Glomerular endothelial cell (primary cell): ENCODE measurements at places on chromosomes 2 and 18. TPM values are rescaled to one million over a fixed set of nuclear protein-coding genes. Genes with fewer than 3 reads are reported as not detected.

- no peak for DNase-seq
Observed at GRCh38 chr2:120348737-120349439, 3.0 kb downstream of the INHBB start.

- no peak for DNase-seq
Observed at GRCh38 chr2:235936493-235936892, 231.7 kb downstream of the GBX2 start.

GRCh38 chr18:79637181-79637920 is 42.3 kb upstream of the CTDP1 start:
- no peak for DNase-seq

- no peak for DNase-seq
Observed at GRCh38 chr18:23229472-23229871, 94.2 kb downstream of the CABLES1 start.

- DNase-seq: no peak
Observed at GRCh38 chr2:9736021-9736420, 105.2 kb upstream of the YWHAQ start.

DNA sequence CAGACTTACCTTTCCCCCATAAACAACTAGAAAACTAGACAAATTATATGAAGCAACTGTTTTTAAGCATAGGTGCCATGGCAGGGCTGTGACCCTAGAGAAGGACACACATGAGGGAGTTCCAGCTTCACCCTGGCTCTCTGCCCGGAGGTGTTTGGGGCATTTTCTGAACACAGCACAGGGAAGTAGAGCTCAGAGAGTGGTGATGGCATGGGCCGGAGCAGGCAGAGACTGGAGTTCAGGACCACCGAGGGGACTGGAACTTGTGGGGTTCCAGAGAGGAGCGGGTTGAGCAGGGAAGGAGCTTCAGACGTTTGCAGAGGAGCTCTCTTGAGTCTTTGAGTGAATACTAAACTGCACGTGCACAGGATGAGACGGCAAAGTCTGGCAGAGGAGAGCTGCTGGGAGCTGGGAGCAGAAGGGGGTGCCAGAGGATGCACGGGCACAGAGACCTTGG is 26.5 kb upstream of the KLF11 start:
- DNase-seq: no peak

GRCh38 chr2:238901461-238902057 is 53.7 kb downstream of the TWIST2 start:
- DNase-seq: no peak

DNA sequence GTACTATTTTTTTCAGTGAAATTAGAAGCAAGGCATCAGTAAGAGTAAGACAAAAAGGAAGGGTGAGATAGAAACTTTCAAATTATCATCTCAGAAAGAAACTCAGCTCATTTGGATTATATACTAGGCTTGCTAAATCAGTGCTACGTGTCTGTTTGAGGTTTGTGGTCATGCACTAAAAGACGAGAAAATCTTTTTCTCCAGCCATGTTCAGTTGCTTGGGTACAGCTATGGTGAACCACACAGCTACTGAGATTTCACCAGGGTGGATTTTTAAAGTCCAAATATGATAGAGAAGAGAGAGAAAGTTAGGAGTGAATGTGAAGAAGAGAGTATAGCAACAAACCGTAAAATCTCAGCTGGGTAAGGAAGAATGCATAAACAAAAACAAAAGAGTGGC is 161.6 kb downstream of the PTH2R start:
- no peak for DNase-seq

GRCh38 chr2:120305296-120305695 is 40.6 kb upstream of the INHBB start:
- no peak for DNase-seq

- no peak for DNase-seq
Observed at GRCh38 chr2:73386342-73386868, 769 bp downstream of the ALMS1 start.

VWC2L gene
- total RNA-seq: not detected in 2 replicates

TTLL4 gene
- 14.8 and 21.1 TPM in 2 replicates for total RNA-seq

DNA sequence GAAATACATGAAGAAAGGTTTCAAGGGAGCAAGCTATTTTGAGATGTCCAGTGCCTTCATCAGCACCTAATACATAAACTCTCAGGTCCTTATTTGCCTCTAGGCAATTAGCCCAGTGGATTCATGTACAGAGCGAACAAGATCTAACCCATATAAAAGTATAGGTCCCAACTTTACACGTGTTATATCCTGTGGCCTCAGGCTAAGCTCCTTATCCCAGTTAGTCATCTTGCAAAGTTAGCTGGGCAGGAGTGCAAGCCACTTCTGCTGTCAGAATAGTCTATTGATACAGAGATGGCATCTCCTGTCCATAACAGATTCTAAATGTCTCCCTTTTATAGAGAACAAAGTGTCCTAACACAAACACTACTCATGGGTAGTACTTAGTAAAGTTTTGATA is 203.9 kb upstream of the PIK3C3 start:
- no peak for DNase-seq

- DNase-seq: no peak
Observed at GRCh38 chr2:18988631-18989232, 369.7 kb downstream of the OSR1 start.

- DNase-seq: no peak
Observed at GRCh38 chr2:186522450-186522849, 36.4 kb downstream of the ZC3H15 start.

GDF7 gene
- 0.73 and 9.5 TPM in 2 replicates for total RNA-seq

GRCh38 chr2:133848111-133848649 is 279.9 kb upstream of the NCKAP5 start:
- no peak for DNase-seq

FAM124B gene
- 50.3 and 156 TPM in 2 replicates for total RNA-seq

RBMS1 gene
- 55.8 and 69.7 TPM in 2 replicates for total RNA-seq

CXCR1 gene
- total RNA-seq: not detected in 2 replicates

DNA sequence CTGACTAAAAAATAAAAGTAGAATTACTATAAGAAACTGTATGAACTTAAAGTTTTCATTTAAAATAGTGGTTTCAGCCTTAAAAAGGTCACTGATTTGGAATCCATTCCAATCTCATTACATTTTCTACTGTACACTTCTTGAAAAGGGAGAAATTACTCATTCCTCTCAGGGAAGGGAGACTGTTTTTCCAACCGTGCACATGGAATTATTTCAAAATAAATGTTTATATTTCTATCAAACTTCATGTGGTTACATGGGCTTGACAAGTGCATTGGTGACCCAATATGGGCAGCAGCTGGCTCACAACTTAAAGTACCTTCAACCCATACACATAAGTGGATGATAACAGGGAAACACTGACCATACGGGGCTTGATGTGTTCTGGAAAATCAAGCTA is 324.5 kb upstream of the THUMPD2 start:
- DNase-seq: no peak

MARCHF7 gene
- total RNA-seq: 76.1 and 100 TPM in 2 replicates

DNA sequence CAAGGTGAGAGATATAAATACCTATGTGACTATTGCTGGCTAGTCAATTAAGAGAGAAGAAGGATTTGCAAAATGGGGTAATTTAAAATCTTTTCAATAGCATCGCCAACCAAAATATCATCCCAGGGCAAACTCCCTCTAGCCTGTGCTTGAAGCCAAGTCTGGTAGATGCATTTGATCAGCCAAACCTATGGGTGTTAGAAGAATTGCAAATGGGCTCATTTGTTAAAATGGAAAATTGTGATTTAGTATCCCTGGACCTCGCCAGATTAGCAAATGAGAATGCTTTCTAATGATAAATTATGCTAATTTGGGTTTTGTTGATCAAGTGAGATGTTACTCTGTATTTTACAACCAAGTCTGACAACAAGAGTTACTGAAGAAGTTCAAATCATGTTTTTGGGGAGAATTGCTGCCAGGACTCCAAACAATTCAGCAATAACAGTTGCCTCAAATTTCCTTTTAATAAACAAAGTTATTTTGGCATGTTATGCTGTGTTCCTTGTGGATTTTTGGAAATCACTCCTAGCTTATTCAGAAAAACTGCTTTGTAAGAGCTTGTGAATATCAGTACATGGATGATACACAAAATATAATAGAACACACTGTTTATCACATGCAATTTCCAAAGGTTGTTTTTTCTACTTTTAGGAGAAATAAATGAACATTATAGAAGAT is 272.5 kb upstream of the PARD3B start:
- DNase-seq: no peak

GRCh38 chr2:234469251-234469845 is 27.5 kb downstream of the ARL4C start:
- DNase-seq: no peak

DNA sequence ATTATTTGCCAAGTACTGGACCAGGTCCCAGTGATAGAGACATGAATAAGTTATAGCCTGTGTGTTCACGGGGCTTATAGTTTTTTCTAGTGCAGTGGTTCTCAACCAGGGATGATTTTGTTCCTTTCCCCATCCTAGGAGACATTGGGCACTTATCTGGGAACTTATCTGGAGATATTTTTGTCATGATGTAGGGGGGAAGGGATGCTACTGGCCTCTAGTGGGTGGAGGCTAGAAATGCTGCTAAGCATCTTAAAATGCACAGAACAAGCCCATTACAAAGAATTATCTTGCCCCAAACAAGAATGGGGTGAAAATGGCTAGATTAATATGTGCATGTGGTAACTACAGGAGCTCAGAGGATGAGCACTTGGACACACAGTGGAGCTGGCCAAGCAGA is 75.2 kb downstream of the KLHL29 start:
- DNase-seq: no peak

CCDC102B gene
- 8.2 and 65.4 TPM in 2 replicates for total RNA-seq

DCC gene
- total RNA-seq: 0.06 TPM in 1 of 2 replicates, not detected in the other

STAMBP gene
- total RNA-seq: 24.0 and 25.2 TPM in 2 replicates

GRCh38 chr2:26580151-26580550 is 61.0 kb downstream of the CIB4 start:
- DNase-seq: no peak

DNA sequence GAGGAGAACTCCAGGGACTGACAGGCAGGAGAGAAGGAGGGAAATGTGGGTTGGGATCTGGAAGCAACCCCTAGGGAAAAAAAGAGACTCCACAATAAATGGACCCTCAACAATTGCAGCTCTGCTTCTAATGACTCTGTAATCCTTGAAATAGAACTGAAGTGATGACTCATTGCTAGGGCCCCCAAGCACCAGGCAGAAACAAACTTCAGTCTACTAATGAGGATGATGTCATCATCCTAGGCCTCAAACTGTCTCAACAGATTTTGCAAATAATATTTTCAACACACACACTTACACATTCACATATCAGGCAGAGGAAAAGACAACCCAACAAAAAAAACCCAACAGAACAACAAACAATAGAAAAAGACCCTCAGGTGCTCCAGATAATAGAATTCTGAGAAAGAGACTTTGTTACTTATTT is 143.3 kb downstream of the HDAC4 start:
- no peak for DNase-seq

CASP10 gene
- total RNA-seq: 32.3 and 42.1 TPM in 2 replicates

MROH2A gene
- not detected in 2 replicates for total RNA-seq
